ENCODE measurements at places on chromosomes 3 and 15.

DNA sequence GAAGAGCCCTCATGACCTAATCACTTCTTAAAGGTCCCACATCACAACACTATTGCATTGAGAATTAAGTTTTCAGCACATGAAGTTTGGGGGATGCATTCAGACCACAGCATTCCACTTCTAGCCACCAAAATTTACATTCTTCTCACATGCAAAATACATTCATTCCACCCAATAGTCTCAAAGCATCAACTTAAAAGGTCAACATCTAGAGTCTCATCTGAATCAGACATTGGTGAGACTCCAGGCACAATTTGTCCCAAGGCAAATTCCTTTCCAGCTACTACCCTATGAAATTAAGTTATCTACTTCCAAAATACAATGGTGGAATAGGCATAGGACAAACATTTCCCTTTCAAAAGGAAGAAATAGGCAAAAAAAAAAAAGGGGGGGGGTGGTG lies 64.9 kb downstream of the PLSCR2 start:
- DNase-seq, result no peak

DNA sequence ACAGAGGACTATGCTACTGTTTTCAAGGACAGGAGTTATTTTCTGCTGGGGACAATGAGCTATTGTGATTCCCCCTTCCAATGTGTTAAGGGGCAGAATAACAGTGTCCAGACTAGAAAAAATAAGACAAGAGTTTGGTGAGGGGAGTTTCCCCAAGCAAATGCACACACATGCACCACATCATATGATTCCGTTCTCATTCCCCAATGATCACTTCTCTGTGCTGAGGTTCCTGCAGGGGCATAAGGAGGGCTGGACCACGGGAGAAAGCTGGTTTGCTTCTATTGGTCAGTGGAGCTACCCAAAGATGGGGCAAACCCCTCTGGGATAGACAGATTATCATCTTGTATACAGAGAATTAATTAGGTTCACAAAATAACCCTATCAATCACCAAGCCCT lies 80.6 kb downstream of the RBPMS2 start:
- DNase-seq, result no peak

DNA sequence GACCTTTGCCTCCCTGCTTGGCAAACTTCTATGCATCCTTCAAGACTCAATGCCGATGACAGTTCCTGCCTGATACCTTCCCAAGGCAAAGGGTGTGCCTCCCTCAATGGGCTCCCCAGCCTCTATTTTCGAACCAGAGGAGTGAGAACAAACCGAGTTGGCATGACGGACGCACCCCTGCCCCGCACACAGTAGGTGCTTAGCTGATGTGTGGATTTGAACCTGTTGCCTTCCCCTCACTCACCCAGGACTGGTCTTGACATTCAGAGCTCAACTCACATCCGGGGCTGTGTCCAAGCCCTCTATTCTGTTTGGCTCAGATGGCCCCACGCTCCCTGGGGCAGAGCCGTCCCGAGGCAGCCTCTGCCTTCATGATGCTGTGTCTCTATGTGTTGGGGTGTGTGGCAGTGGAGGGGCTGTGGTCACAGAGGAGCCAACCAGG lies 52.2 kb upstream of the SLC6A11 start:
- no peak for DNase-seq

- DNase-seq, result no peak
These were observed 57.5 kb downstream of the MED12L start for GRCh38 chr3:151142929-151143328.

GRCh38 chr3:88810455-88810854 lies 297.0 kb upstream of the EPHA3 start:
- no peak for DNase-seq

- no peak for DNase-seq
These were observed 156.2 kb upstream of the NR2E3 start for GRCh38 chr15:71654042-71654719.

- DNase-seq, result no peak
These were observed 7.1 kb downstream of the CASR start for GRCh38 chr3:122190525-122190924.

DNA sequence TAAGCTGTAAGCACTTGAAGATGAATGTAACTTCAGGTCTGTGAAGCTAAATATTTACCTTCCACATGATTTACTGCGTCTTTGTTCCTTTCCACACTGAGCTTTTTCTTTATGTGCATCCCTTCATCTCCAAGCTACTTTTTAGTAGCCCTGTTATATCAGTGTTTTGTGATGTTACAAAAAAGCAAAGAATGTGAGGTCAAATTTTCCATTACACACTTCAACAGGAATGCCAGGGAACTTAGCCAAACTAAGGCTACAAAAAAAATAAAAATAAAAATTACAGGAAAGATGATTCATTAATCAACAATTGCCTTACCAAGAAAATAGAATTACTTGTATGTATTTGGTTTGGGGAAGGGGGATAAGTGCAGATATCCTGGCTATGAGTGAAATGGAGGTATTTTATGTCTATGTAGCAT lies 73.0 kb downstream of the FILIP1L start:
- DNase-seq, result no peak

DNA sequence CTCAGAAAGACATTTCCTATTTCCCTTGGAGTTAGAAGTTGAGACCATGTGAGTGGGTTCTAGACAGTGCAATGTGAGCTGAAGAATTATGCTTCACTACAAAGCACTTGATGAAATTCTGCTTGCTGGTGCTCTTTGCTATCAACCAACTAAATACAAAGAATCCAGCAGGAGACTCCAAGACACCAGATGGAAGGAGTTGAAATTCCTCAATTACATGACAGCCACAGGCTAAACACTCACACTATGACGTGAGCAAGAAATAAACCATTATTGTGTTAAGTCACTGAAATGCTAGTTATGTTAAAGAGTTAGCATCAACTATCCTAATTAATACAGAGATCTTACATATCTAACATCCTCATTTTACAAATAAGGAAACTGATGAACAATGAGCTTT lies 8.2 kb upstream of the MAP4 start:
- DNase-seq, result no peak

- no peak for DNase-seq
These were observed 10.9 kb downstream of the GPR87 start for GRCh38 chr3:151305775-151306151.

GRCh38 chr15:75620841-75621391 lies 4.6 kb downstream of the SNUPN start:
- DNase-seq, result no peak

DNA sequence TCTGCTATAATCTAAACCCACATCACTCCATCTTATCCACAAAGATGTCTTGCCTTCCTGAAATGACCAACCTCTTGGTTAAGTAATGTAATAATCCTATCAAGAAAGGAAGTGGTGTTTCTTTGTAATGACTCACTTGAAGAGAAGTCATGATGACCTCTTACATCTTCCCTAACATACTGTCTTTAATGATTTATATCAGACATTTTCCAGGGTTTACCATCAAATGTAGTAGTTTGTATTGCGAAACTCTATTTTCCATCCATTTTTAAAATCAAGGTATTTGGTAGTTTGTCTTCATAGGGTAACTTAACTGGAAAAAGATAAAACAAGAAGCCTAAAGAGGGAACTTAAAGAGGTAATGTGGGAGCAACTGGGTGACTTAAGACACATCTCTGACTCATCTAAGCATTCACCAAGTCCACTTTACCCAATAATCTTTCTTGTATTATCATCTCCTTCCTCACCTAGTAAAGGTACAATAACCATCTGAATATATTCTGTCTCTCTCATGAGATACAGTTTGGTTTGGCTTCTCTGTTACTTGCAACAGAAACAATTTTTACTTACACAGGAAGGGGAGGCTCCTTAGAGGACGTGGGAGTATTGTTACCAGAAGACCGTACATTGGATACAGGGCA lies 5.7 kb upstream of the MAPK6 start:
- no peak for DNase-seq

DNA sequence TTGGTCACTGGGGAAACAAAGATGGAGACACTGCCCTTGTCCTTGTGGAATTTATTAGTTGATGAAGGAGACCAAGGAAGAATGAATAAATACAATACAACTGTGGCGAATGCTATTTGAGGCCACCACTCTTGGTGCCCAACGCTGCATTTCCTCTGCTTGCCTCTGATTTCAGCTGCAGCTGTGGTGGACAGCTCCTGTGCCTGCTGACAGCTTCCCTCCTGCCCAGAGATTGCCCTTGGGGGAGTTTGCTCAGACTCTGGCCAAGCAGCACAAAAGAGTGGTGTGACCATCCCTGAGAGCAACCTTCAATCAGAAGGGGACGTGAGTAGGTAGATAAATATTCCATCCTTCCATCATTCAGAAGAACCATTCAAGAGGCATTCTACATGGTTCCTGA lies 64.6 kb upstream of the FHIT start:
- DNase-seq, result no peak

DNA sequence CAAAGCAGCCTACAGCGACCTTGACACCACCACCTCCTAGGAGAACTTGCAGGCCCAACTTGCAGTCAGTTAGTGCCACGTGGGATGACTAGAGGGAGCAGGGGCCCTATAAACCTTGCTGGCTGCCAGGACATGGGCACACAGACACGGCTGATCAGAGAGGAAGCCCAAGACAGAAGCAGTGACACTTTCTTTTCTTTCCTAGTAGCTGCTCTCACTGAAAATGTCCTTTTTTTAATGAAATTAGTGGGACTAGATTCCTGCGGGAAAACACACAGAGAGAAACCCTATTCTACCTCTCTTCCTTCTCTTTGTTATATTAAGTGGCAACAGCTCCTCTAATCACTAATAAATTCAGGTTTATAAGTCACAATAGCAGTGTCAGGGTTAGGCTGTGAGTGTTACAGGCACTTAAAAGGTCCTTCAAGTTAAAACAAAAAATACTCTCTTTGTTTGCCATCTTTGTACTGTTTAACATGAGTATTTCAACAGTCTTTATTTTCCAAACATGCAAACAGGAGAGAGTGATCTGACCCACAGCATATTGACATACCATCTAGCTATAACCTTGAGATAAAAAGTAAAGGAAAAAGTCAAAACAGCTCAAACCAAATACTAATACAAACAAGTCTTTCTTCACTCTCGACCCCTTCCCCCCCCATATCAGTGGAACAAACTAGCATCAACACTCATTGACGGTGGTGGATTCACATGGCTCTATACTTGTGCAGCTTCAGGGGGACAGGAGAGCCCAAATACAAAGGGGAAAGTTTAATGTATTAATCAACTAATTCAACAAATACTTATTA lies 2.1 kb upstream of the TMEM212 start:
- DNase-seq, result no peak

GRCh38 chr3:121231872-121232271 lies 313.9 kb downstream of the POLQ start:
- DNase-seq, result no peak

GRCh38 chr3:194572143-194572789 lies 61.0 kb downstream of the TMEM44 start:
- no peak for DNase-seq

- no peak for DNase-seq
These were observed 543 bp downstream of the ARPIN start for GRCh38 chr15:89912145-89912673.

DNA sequence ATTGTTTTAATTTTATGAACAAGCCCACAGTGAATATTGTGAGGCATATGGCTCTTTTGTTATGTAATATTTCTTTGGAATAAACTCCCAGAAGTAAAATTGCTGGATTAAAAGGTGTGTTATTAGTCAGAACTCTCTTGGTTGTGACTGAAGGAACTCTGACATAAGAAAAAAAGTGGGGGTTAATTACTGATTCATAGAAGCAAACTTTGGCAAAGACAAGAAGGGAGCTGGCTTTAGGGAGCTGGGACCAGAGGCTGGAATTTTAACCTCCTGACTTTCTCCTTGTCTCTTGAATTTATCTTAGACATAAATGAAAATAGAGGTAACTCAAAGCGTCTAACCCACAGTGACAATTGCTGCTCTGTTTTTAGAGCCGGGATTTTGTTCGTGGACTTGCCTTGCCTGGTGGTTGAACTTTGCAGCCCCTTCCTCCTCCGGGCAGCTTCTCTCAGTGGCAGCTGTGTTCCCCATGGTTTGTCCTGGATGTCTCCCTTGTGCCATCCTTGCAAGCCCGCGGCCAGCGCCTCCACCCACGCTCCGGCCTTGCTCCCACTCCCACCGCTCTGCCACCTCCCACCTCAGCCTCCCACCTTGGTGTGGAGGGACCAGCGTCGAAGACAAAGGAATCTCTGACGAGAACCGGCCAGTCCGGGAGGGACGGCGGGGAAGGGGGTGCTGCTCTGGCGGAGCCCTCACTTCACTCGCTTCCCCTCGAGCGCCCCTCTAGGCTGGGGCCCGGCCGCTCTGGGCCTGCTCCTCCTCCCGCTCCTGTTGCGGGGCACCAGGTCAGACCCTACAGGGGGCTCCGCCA lies 28.0 kb downstream of the ARHGAP31 start:
- no peak for DNase-seq

DNA sequence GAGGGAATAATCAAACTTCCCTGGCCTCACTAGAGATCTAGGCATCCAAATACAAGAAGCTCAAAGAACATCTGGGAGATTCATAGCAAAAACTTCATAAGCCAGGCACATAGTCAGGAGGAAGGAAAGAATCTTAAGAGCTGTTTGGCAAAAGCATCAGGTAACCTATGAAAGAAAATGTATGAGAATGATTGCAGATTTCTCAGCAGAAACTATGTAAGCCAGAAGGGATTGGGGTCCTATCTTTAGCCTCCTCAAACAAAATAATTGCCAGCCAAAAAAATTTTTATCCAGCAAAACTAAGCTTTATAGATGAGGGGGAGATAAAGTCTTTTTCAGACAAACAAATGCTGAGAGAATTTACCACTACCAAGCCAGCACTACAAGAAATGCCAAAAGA lies 1036.3 kb downstream of the TBL1XR1 start:
- DNase-seq, result no peak

Measured in stimulated activated CD4-positive, alpha-beta T cell treated with anti-CD3 and anti-CD28 coated beads, Interleukin-1b, Interleukin-23, amount 100 ng/mL, for 1 hour (primary cell).